Kidney glomerular epithelial cell (primary cell): ENCODE measurements at places on chromosomes 2 and 18.

- DNase-seq, result no peak
Measured at GRCh38 chr2:231168460-231169139, 29.8 kb upstream of the ARMC9 start.

- DNase-seq, result peak; percentile 13
Measured at GRCh38 chr2:171712051-171712450, 24.8 kb downstream of the DYNC1I2 start.

- DNase-seq, result no peak
Measured at GRCh38 chr2:144322379-144322778, 197.5 kb downstream of the ZEB2 start.

GRCh38 chr2:85765081-85765731, 11.4 kb downstream of the ATOH8 start:
- DNase-seq, result no peak

DNA sequence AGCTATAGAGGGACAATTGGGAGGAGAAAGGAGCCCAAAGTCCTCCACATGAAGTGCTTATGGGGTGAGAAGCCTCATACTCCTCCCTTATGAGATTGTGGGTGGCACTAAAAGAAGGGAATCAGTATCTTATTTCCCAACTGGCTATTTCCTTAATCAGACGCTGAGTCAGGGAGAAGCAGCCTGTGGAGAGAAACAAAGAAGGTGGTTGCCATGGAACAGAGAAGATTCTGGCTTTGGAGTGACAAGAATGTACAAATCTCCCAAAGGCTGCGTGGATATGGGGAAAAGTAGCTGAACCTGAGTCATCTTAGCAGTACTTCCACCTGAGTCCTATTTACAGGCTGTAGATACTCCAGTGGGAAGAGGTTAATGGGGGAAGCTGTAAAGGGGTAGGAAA, 115.8 kb upstream of the CWC22 start:
- DNase-seq, result no peak

GRCh38 chr2:135703300-135703699, 38.4 kb upstream of the UBXN4 start:
- no peak for DNase-seq

- DNase-seq, result no peak
Measured at GRCh38 chr2:219486380-219486959, 12.2 kb upstream of the GMPPA start.

DNA sequence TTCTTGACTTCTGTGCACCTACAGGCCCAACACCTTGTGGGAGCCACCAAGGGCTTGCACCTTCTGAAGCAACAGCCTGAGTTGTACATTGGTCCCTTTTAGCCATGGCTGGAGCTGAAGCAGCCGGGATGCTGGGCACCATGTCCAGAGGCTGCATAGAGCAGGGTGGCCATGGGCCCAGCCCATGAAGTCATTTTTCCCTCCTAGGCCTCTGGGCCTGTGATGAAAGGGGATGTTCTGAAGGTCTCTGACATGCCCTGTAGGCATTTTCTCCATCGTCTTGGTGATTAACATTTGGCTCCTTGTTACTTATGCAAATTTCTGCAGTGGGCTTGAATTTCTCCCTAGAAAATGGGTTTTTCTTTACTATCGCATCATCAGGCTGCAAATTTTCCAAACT, 83.1 kb upstream of the ACVR1 start:
- no peak for DNase-seq

DNA sequence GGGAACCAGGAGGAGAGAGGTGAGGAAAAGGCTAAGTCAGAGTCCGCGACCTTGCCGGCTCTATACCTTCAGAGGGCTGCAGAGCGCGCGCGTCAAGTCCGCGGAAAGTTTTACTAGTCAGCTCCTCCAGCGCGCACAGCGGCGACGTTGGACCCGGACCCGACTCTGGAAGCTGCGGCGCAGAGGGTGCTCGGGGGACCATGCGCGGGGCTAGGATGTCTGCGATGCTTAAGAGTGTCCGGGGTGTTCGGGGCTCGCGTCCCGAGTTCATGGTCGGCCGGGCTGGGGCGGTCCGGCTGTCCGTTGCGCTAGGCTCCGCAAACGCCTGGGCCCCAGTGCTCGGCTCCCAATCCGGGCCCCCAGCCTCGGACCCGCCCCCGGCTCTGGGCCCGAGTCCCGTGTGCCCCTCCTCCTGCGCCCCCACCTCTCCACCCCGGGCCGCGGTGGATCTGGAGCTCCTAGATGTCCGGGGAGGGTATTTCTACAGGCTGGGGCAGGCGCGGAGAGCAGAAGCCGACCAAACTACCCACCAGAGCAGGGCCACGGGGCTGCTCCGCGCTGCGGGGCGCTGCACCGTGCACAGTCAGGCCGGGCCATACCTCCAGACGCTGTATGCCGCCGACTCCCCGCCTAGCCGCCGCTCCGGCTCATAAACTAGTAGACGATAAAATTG, at the start of gene LBX2:
Gene LBX2, minus strand, starts transcription at position 337 of the 673 bp plus-strand sequence. Its CDS starts 66 bp downstream, at position 271.
- no peak for DNase-seq

DNA sequence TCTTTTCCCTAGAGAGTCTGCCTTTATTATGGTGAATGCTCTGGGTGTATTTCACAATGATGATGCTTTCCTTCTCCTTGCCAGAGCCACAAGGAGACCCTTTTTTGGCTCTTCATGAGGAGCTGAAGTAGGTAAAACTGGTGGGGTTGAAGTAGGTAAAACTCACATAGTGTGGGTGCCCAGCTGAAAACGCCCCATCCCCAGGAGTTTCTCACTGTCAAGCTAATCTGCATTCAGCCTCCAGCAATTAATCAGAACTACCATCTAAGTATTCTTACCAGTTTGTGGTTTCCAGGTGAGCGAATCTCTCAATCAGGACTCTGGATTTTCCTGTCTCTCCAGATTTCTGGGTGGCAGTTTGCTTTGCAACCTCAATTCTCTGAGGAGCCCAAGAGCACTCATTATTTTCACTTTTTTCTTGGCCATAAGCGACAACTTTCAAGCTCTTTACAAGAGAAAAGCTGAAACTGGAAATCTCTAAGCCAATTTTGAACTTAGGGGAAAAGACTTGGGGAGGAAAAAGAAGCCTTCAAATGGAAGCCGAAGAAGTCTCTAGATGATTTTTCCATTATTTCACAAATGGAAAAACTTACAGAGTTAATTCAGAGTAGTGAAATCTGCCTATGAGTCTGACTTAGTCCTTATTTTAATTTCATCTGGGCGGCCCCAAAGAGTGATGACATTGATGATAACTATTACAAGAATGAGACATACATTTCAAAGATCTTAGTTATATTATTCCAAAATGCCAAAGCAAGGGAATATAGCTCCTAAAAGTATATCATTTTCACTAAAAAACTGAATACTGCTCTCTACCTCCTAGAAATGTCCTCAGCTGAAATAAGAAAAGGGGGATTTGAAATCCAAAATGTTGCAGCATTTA, 121.4 kb upstream of the MAP3K20 start:
- peak; percentile 9 for DNase-seq

DNA sequence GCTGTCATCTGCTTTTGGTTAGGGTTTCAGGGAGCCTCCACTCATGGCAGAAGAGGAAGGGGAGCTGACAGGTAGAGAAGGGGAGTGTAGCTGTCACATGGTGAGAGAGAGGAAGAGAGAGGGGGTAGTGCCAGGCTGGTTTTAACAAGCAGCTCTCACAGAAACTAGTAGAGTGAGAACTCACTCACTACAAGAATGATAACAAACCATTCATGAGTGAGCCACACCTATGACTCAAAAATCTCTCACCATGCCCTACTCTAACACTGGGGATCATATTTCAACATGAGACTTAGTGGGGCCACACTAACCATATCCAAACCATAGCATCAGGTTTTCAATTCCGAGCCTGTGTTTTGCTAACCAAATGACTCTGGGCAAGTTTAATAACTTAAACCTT, 274.9 kb upstream of the VWC2L start:
- no peak for DNase-seq

GRCh38 chr2:55952415-55952814, 28.8 kb upstream of the EFEMP1 start:
- DNase-seq, result no peak

GRCh38 chr2:231456295-231457004, 7.8 kb downstream of the NCL start:
- DNase-seq, result no peak

DNA sequence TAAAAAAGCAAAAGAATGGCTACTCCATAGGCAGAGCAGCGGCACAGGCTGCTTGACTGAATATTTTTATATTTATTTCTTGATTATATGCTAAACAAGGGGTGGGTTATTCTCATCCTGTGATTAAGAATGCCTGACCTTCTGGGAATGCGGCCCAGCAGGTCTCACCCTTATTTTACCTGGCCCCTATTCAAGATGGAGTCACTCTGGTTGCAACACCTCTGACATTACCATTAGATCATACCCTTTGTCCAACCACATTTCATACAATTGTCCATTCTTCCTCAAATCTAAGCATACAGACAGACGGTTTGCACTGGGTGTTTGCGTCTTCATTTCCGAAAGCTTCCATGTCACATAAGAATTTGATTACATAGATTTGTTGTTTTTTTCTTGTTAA, 168.2 kb downstream of the GALNT1 start:
- no peak for DNase-seq

DNA sequence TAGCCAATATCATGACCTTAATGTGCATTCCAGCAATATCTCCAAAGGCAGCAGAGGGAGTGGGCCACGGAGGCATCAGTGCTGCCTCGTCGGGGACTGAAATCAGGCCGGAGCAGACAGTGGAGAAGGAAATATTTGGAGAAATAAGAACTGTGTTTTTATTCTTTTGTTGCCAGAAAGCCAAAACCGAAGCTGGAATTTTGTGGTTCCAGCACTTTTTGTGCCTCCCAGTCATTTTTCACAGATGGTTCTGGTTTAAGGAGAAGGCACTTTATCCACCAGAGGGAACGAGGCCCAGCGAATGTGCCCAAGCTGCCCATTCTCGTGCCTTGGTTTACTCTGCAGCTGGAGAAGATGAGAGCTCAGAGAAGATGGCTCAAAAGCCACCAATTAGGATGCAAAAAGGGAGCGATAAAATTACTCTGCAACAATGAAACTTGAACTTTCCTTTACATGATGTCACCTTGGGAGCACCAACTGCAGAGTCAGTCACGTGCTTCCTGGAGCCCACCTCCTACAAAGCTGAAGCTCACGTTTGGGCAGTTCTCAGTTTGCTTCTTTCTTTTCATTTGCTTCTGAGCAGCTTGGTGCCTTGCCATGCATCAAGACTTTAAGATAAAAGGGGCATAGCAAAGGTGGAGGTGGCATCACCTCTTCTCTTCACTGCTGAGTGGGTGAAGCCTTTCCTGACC, 288.7 kb downstream of the LPIN1 start:
- no peak for DNase-seq

- DNase-seq, result no peak
Measured at GRCh38 chr2:38037757-38038621, 38.0 kb downstream of the CYP1B1 start.

GRCh38 chr2:43070676-43071502, 155.5 kb downstream of the ZFP36L2 start:
- DNase-seq, result no peak

- DNase-seq, result no peak
Measured at GRCh38 chr2:62884514-62884913, 166.1 kb upstream of the OTX1 start.

- DNase-seq, result no peak
Measured at GRCh38 chr18:34467058-34467457, 242.3 kb upstream of the NOL4 start.

DNA sequence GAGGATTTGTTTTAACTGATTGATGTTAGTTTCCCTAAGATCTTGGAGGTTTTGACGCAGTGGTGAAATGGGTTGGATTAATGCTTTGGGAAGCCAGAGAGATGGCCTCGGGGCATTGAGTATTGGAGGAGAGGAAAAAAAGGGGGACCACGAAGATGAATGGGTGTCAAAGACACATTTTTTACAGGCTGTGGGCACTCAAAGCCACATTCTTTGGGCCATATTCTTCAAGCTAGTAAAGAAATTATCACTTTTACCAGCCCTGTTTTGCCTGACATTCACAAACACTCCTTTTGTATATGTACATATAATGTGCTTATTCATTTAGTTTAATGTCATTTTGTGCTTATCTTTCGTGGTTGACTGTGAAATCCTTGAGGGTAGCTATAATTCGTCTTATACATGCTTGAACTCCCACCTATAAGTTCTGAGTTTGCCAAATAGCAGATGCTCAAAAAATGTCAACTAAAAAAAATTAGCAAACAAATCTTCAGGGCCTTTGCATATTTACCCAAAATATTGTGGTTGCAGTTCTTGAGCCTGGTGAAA, 146.3 kb downstream of the ARL6IP6 start:
- DNase-seq, result no peak

DNA sequence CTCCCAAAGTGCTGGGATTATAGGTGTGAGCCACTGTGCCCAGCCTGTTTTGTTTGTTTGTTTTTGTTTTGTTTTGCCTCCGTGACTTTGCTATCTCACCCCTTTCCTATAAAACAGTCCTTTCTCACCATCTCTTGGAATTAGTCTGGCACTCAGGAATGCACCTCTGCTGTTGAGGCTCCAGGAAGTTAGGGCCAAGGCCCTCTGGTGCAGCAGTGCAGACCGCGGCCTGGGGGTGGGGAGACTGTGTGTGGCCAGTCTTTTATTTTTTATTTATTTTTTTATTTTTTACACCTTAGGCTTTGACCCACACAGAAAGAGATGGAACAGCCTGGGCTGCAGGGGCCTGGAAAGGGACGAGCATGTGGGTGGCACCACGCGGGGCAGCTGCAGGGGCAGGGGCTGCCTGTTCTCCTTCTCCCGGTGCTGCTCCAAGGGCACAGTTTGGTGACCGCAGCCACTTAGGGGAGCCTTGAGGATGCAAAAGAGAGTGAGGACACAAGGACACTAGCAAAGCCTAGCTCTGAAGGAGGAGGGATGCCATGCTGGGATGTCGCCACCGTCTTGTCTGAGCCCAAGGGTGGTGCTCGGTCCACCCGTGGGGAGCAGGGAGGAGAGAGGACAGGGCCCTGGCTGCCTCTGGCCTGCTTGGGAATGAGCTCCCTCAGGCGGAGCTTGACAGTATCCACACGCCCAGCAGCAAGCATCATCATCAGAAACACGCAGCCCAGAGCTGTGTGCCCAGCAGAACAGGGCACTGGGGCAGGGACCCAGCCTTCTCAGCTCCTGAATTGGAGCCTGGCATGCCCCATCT, 19.4 kb upstream of the ALPI start:
- no peak for DNase-seq

- no peak for DNase-seq
Measured at GRCh38 chr2:160652236-160652635, 158.6 kb upstream of the RBMS1 start.
